ENCODE measurements at places on chromosomes 5 and 9.

DNA sequence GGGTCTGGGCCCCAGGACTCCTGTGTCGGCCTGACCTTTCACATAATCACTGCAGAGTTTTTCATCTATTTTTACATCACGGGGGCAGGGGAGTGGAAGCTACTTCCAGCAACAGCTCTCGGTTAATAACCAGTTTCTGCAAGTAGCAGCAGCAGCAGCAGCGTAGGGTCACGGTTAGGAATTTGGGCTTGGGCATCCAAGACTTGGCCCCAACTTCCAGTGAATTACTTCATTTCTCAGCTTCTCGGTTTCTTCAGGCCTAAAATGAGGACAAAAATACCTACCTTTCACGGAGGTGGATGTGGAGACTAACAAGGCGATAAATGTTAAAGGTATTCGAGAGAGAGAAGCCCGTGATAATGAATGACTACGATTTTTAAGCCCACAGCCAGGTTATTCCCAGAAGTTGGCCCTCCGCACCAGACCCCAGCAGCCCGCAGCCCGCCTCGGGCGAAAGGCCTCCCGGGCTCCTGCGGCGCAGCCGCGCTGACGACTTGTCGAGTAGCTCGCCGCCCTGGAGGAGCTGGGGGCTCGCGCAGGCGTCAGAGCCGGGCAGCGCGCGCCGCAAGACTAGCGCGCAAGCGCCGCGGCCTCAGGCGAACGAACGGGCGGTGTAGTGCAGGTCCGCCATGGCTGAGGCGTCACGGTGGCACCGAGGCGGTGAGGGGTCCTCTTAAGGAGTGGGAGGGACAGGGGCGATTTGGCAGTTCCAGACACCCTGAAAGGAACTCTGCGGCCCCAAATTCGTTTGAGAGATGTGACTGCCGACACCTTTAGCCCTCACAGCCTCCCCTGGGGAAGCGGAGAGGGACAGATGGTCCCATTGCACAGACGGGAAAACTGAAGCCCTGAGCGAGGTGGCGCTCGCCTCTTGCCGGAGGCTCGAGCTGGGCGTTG is at the start of gene PKD2L2:
PKD2L2 (plus strand) TSS at position 595 of the 897 bp plus-strand sequence; CDS start at position 630, 35 bp downstream.
- no peak for DNase-seq

DNA sequence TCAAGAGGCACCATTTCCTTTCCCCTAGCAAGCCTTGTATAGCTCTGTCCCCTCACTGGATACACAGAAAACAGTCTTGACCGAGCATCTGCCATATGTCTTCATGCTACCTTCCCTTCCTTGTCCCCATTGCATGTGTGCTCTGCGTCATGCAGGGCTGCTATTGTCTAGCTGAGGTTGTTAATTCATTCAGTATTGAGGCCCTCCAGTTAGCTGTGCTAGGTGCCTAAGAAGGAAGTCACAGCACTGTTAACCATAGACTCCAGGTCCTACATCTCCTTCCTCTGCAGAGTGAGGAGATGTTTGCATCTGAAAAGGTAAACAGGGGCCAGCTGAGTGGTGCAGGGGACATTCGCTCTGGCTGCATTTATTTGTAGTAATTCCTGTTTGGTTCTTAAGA is 48.2 kb downstream of the SLC1A3 start:
- DNase-seq, result no peak

GRCh38 chr5:757931-758697 is 26.4 kb downstream of the ZDHHC11B start:
- no peak for DNase-seq

DNA sequence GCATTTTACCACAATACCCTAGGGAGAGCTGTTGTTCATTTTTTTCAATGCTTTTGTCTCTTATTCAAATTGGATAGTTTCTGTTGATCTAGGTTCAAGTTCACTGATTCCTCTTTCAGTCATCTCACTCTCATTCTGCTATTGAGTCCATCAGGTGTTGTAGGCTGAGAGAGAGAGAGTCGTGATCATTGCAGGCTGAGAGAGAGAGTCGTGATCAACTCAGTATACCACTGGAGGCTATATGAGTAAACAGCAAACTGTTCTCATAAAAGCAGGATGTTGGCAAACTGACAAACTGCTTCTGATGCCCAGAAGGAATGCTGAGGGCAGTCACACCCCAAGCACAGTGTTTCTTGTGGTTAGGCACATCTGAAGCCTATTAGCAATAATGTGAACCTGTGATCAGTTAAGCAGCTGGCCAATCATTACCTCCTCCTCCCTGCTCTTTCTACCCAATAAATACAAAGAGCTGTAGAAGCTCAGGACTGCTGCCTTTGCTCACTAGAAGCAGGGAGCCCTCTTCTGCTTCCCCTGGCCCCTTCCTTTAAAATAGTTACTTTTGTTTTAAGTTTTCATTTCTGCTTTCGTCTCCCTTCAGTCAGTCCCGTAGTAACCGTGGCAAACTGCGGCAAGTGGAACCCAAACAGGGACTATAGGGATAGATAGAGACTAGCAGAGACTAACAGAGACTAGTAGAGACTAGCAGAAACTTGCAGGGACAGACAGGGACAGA is 476.1 kb upstream of the ACO1 start:
- DNase-seq, result no peak

- DNase-seq, result no peak
These were observed 170.3 kb upstream of the PRR16 start for GRCh38 chr5:120293796-120294195.

GRCh38 chr9:82968816-82969215 is 94.1 kb downstream of the RASEF start:
- no peak for DNase-seq

- peak; percentile 17 for DNase-seq
These were observed 3.2 kb downstream of the SH3PXD2B start for GRCh38 chr5:172450861-172451695.

GRCh38 chr9:130182381-130182909 is 10.2 kb downstream of the NCS1 start:
- DNase-seq, result no peak

GRCh38 chr5:111932628-111933027 is 175.6 kb upstream of the NREP start:
- no peak for DNase-seq

DNA sequence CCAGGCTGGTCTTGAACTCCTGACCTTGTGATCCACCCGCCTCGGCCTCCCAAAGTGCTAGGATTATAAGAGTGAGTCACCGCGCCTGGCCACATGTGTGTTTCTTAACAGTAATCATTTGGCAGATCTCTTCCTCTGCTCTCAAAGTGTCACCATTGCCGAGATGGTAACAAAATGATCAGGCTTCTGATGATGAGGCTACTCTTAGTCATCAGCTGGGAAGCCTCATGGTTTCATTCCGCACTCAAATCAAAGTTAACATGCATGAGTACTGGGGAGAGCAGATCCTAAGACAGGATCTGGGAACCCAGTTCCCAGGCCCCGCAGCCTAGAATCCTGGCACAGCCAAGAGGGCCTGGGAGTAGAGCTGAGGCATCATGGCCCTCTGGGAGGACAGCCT is 27.4 kb downstream of the BARHL1 start:
- no peak for DNase-seq

DNA sequence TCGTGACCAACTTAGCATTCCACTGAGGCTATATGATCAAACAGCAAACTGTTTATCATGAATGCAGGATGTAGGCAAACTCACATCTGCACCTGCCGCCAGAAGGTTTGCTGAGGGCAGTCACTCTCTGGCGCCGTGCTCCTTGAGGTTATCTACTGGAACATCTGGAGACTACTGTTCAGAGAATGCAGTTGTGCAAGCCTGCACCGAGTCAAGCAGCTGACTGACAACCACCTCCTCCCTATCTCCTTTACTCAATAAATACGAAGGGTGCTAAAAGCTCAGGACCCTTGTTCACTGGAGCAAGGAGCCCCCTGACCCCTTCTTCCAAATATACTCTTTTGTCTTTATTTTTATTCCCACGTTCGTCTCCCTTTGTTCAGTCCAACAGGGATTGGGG is 27.1 kb downstream of the CCDC125 start:
- DNase-seq, result no peak

- no peak for DNase-seq
These were observed 138.2 kb upstream of the SMARCA2 start for GRCh38 chr9:1876891-1877496.

DNA sequence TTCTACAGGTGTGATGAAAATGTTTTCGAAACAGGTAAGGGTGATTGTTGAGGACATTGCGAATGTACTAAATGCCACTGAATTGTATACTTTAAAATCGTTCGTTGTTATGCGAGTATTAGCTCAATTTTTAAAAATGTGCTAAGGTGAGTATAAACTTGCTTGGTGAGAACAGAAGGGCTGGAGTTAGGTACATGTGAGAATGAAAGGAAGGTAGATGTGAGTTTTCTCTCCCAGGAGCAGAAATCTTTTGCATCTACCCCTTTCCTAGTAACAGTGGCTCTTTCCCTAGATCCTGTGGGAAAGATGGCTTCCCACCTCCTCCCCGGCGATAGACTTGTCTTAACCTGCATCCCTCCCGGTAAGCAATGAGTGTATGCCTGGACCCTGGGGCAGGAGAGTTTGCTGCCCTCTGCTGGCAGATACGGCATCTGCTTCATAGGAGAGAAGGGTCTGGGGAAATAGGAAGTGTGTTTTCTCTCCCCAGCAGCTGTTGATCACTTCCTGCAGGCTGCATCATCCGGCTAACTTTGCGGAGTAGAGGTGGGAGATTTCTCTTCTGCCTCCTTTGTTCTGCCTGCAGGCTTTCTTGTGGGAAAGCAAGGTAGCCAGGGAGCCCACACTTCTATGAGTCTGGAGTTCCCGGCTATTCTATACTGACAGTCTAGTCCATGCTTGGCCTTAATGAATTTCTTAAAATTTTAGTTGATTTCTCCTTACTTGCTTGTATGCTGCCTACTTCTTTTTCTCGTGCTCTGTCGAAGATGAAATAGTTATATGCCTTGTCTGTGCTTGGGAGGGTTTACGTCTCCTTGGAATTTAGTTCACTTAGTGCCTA is 373.3 kb upstream of the SEMA6A start:
- DNase-seq, result peak; percentile 7

DNA sequence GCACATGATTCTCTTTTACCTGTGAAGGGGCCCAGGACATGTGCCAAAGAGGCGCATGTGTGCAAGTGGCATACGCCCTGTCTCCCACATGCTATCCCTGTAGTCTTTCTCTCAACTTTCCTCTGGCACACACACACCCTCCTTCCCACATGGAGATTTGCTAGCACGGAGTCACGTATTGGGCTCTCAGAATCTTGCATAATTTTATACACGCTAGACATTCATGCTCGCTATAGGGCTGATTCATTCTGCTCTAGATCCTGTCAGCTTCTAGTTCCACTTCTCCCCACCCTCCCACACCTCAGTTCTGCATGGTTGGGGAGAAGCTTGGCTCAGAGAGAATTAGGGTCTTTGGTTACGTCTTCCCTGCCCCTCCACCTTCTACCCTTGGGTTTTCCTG is 72.8 kb downstream of the CD180 start:
- no peak for DNase-seq

GRCh38 chr5:174491761-174492350 is 232.5 kb upstream of the MSX2 start:
- no peak for DNase-seq

All from NCI-H1694 (cell line).